ENCODE measurements at places on chromosomes 3 and 15.

- no peak for DNase-seq
Observed at GRCh38 chr3:115680803-115681345, 57.6 kb downstream of the GAP43 start.

- no peak for DNase-seq
Observed at GRCh38 chr3:188365184-188365583, 211.2 kb downstream of the LPP start.

DNA sequence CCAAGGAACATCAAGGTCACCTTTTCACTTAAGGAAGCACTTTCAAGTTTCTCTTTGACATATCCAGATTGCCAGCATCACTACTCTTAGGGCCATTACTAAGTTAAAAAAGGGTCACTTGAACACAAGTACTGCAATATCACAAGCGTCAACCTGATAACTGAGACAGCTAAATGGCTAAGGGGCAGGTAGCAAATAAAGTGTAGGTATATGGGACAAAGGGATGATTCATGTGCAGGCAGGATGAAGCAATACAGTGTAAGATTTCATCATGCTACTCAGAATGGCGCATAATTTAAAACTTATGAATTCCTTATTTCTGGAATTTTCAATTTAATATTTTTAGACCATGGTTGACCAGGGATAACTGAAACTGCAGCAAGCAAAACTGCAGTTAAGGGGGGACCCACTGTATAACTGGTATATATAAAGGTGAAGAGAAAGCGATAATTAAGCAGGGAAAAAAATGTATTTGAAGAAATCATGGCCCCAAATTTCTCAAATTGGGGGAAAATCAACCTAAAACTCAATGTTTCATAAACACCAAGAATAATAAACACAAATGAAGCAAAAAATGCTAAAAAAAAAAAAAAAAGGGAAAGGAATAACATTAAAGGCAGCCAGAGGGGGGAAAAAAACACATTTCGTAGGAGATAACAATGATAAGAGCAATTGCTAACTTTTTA is 13.1 kb downstream of the CCR1 start:
- no peak for DNase-seq

DNA sequence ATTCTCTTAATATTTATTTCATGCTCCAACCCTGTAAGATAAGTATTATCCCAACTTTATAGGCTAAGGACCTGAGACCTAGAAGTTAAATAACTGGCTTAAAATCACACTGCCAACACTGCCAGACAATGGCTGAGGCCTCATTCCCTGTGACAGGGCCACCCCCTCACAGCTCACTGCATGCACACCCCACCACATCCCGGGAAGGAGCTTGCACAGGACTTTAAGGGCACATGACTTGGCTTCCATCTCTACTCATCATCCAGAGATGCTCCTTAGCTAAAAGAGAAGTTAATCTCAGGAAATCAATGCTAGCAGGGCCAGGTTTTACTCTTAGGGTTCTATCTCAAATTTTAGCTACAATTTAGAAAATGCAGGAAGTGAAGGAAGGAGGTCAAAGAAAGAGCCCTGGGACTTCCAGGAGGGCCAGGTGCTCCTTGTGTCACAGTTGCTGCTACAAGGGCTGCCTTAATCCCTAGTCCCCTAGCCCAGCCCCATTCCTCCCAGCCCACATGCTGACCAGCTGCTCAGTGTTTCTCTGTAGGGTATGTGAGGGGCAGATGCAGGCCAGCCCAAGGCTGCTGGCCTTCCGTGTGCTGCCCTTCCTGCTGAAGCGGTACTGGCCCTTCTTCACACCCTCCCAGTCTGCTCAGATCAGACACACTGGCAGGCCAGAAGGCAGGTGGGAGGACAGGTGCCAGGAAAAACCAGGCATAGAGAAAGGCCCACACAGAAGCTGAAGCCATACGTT is 53.5 kb downstream of the WWTR1 start:
- DNase-seq = no peak

GRCh38 chr3:168620854-168621253 is 525.1 kb upstream of the GOLIM4 start:
- peak; percentile 28 for DNase-seq

DNA sequence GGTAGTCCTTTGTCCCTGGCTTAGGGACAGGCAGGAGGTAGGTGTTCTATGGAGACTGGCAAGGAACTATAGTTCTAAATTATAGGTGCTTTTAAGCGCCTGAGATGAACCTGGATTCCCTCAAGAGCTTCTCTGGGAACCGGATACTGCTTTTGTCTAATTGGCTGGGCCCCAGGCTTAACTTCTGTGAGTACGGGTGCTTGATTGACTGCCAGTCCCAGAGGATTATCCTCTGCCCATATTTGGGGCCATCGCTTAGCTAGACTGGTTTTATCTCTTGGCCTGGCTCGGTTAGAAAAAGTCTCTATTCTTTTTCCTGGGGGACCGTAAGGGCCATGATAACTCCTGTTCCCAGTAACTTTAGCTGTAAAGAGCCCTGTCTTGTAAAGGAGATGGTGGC is 339.1 kb downstream of the KCNH8 start:
- peak; percentile 25 for DNase-seq

DNA sequence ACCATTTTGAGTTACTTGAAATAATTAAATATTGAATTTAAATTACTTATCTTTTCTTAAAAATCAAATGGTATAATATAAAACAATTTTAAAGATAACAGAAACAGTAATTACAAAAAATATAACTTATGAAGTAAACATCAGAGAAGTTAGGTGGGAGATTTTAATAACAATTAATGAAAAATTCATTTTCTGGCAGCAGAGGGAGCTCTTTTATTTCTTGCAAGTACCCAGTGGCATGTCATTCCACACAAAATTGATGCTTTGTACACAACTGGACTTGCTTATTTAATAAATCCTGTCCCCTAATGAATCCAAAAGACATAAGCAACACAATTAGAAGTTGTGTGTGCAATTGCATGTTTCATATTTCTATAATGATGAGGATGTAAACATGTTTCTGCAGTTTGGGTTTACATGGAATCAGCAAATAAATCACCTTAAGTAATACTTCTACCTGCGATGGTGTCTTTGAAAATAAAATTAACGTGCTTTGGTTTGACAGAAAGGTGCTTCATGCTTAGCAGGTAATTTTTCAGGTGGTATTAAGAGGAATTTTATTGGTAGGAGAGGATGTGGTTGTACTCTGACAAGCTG is 861.3 kb downstream of the ZPLD1 start:
- DNase-seq = peak; percentile 39

- DNase-seq = no peak
Observed at GRCh38 chr3:141878326-141878725, 1.9 kb downstream of the ATP1B3 start.

- DNase-seq = no peak
Observed at GRCh38 chr15:55197362-55197705, 593 bp upstream of the RSL24D1 start.

DNA sequence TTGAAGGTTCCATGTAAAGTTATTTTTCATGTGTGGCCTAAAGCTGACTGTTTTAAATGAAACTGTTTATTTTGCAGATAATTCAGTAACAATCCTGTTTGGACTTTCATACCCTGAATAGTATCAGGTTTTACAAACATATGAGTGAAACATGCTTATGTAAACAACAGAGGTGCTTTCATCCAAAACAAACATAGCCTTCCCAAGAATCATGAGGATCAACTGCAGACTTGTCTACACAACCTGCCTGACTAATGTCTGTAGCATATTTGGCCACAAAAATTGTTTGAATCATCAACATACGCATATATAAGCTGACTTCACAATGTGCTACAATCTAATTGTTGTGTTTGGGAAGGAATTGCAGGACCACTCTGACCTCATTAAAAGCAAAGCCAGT is 190.4 kb downstream of the DIPK2A start:
- no peak for DNase-seq
